ENCODE measurements at places on chromosomes 7 and 10. TPM values are rescaled to one million over a fixed set of nuclear protein-coding genes. Genes with fewer than 3 reads are reported as not detected.

- DNase-seq: no peak
Measured at GRCh38 chr10:3477683-3478082, 305.1 kb upstream of the PITRM1 start.

DNA sequence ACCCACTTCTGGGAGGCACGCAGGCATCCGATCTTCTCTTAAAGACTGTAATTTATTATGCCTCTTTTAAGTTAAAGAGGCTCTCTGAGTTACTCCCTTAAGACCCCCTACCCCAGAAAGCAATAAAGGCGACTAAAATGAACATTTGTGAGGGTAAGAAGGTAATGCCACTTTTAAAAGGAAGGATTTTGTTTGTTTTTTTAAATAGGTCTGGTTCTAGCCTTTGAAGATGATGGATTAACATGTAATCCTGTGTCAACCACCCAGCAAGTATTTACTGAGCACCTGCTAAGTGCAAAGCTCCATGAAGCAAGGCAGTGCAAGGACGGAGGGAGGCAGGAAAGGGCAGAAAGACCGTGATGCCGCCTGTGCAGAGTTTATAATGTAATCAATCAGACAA is 26.1 kb downstream of the SH3PXD2A start:
- no peak for DNase-seq

DNA sequence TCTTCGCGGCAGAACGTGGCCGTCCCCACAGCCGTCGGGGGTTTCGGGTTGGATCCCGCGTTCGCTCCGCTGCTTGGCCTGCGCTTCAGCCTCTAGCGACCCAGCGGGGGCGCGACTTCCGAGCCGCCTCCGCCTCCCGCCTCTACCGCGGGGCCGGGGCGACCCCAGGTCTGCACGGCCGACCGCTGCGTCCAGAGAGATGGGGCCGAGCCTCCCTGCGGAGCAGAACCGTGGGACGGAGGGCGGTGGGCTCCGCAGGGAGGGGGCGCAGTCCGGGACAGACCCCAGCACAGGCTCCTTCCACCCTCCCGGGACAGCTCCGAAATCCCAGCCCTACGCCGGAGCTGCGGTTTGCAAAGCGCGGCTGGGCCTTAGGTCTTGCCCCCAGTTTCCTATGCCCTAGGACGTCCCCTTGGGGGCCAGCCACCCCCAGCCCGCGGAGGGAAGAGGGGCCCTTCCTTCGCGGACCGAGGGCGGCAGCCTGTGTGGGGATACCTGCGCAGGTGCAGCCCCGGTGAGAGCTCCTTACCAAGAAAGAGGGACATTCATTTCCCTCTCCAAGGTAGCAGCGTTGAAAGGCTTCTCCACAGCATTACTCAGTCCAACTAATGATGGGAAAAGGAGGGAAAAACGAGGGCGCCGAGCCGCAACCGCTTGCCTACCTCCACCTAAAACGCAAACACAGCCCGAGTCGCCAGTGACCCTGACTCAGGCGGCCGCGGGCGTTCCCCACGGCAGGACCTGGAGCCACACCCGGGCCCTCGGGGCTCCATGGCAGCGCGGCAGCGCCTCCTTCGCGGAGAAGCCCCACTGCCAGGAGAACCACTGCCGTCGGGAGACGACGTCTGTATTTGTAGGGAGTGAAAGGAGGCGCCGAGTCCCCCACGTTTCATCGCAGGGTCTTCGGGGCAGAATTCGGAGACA is 115.7 kb downstream of the BMS1 start:
- DNase-seq: no peak

The SFTPA1 gene
- not detected for total RNA-seq

The VDAC2 gene
- 163 TPM for total RNA-seq

The ARMH3 gene
- 11.8 TPM for total RNA-seq

Measured in neural progenitor cell (in vitro differentiated cells).